Bronchial smooth muscle cell (primary cell): ENCODE measurements at places on chromosomes 1 and 21. TPM values are rescaled to one million over a fixed set of nuclear protein-coding genes. Genes with fewer than 3 reads are reported as not detected.

The GPR3 gene
- total RNA-seq: 0.09 and 0.16 TPM in 2 replicates

The MAP3K21 gene
- total RNA-seq: 0.32 and 0.52 TPM in 2 replicates

The CCDC30 gene
- 0.86 and 0.95 TPM in 2 replicates for total RNA-seq

The C1orf146 gene
- not detected in 2 replicates for total RNA-seq

The CD1D gene
- 0.09 and 0.32 TPM in 2 replicates for total RNA-seq

The PADI1 gene
- total RNA-seq: 0.09 TPM in 1 of 2 replicates, not detected in the other

The IQCC gene
- 0.69 and 1.6 TPM in 2 replicates for total RNA-seq

The ORC1 gene
- 0.17 and 0.95 TPM in 2 replicates for total RNA-seq

The PUM1 gene
- total RNA-seq: 41.1 and 73.8 TPM in 2 replicates

The CYP4B1 gene
- not detected in 2 replicates for total RNA-seq

The SLC37A1 gene
- 1.9 and 2.8 TPM in 2 replicates for total RNA-seq

The JAM2 gene
- total RNA-seq: 0.69 and 1.4 TPM in 2 replicates

The APOBEC4 gene
- not detected in 2 replicates for total RNA-seq

The C1orf56 gene
- total RNA-seq: 1.0 and 1.4 TPM in 2 replicates

The RGS1 gene
- not detected in 2 replicates for total RNA-seq

The ADAMTS4 gene
- 1.1 and 1.4 TPM in 2 replicates for total RNA-seq

The RSPH1 gene
- total RNA-seq: under 0.01 and 0.09 TPM in 2 replicates

The PYHIN1 gene
- total RNA-seq: not detected in 2 replicates

The FAM3B gene
- not detected in 2 replicates for total RNA-seq

The ARID4B gene
- 32.2 and 44.8 TPM in 2 replicates for total RNA-seq

The ANKRD35 gene
- total RNA-seq: 2.9 and 5.2 TPM in 2 replicates

The SPRR2F gene
- not detected in 2 replicates for total RNA-seq

The CR1L gene
- total RNA-seq: not detected in 2 replicates

The FAM151A gene
- not detected in 2 replicates for total RNA-seq

The HNRNPR gene
- 66.0 and 79.9 TPM in 2 replicates for total RNA-seq

The CIART gene
- 2.7 and 4.9 TPM in 2 replicates for total RNA-seq

The RNF186 gene
- not detected in 2 replicates for total RNA-seq

The SLC9C2 gene
- not detected in 2 replicates for total RNA-seq

The GBP2 gene
- 48.1 and 87.7 TPM in 2 replicates for total RNA-seq

The ZNF692 gene
- 13.6 and 17.7 TPM in 2 replicates for total RNA-seq

The MANEAL gene
- 0.32 and 1.8 TPM in 2 replicates for total RNA-seq

The DDX20 gene
- 6.8 and 8.8 TPM in 2 replicates for total RNA-seq

The ZNF683 gene
- total RNA-seq: not detected in 2 replicates

The OR2L2 gene
- not detected in 2 replicates for total RNA-seq

The KRTAP19-3 gene
- total RNA-seq: not detected in 2 replicates

The SYPL2 gene
- total RNA-seq: 0.16 and 0.43 TPM in 2 replicates

The SLC19A2 gene
- total RNA-seq: 4.4 and 6.3 TPM in 2 replicates

The GBP7 gene
- not detected in 2 replicates for total RNA-seq

The GJA9 gene
- total RNA-seq: not detected in 2 replicates

The CHRNB2 gene
- total RNA-seq: under 0.01 TPM in 1 of 2 replicates, not detected in the other

The HSD3B2 gene
- total RNA-seq: not detected in 2 replicates

The HES2 gene
- total RNA-seq: 0.09 and 0.16 TPM in 2 replicates

The NUDT4B gene
- 5.5 and 5.7 TPM in 2 replicates for total RNA-seq

The SLC2A5 gene
- total RNA-seq: 1.6 and 2.0 TPM in 2 replicates

The RGS8 gene
- under 0.01 and 0.09 TPM in 2 replicates for total RNA-seq

The CYYR1 gene
- not detected in 2 replicates for total RNA-seq

The PM20D1 gene
- total RNA-seq: 0.09 TPM in 1 of 2 replicates, not detected in the other

The DUSP10 gene
- 36.4 and 54.6 TPM in 2 replicates for total RNA-seq

The PTPRC gene
- not detected in 2 replicates for total RNA-seq

The SYT14 gene
- 2.7 and 3.6 TPM in 2 replicates for total RNA-seq

The RASAL2 gene
- 6.5 and 7.3 TPM in 2 replicates for total RNA-seq

The CDCA8 gene
- total RNA-seq: 0.26 and 1.1 TPM in 2 replicates

The TMEM54 gene
- total RNA-seq: 27.9 and 55.5 TPM in 2 replicates

The CD1B gene
- total RNA-seq: not detected in 2 replicates

The IFI16 gene
- total RNA-seq: 59.8 and 86.8 TPM in 2 replicates

The LSM10 gene
- 10.6 and 14.3 TPM in 2 replicates for total RNA-seq

The ATP6V1G3 gene
- total RNA-seq: not detected in 2 replicates

The FAM72D gene
- total RNA-seq: 0.09 and 0.47 TPM in 2 replicates

The DPYD gene
- 81.5 and 90.2 TPM in 2 replicates for total RNA-seq
